ENCODE measurements at places on chromosomes 5 and 9. TPM values are rescaled to one million over a fixed set of nuclear protein-coding genes. Genes with fewer than 3 reads are reported as not detected.

- DNase-seq: peak; percentile 88
- no peaks in the 10 kb centered on the region for H3K36me3 ChIP-seq
- peak overlapping the region; percentile 26 for H3K4me3 ChIP-seq
- no peaks in the 10 kb centered on the region for H3K27me3 ChIP-seq
- H3K4me1 ChIP-seq: peaks cover 13% of the 10 kb centered on the region
Observed at GRCh38 chr9:87812375-87813118, 70.1 kb upstream of the SPATA31E1 start.

DNA sequence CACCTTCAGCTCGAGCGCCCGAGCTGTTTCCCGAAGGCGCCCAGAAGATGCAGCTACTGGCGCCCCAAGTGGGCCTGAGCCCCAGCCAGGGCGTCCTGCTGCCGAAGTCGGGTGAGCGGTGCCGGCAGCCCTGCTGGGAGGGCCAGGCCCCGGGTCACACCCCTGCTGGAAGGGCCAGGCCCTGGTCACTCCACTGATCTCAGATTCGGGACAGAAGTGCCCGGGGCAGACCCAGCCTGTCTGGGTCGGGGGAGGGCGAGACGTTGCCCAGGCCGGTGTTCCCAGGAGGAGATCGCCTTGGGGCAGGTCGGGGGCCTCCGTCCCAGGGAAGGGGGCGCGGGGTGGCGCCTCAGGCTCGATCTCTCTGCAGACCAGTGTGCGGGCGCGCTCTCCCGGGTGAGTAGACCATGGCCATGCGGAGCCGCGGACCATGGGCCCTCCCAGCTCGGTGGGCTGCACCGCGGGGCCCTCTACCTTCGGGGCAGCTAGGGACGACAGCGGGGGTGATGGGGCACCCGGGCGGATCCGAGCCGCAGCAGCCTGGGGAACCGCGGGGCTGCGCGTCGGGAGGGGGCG lies 2.3 kb downstream of the LCNL1 start:
- no peak overlapping the region for H3K27ac ChIP-seq
- no peaks in the 10 kb centered on the region for H3K4me1 ChIP-seq
- H3K4me3 ChIP-seq: no peak overlapping the region

- peaks cover 36% of the 10 kb centered on the region for H3K4me1 ChIP-seq
- H3K27ac ChIP-seq: no peak overlapping the region
- no peaks in the 10 kb centered on the region for H3K27me3 ChIP-seq
- peak; percentile 86 for DNase-seq
Observed at GRCh38 chr5:36692791-36693763, 86.7 kb downstream of the SLC1A3 start.

The QRFP gene
- total RNA-seq: not detected

The ALAD gene
- total RNA-seq: 9.7 TPM

- no peaks in the 10 kb centered on the region for H3K27me3 ChIP-seq
- H3K36me3 ChIP-seq: no peaks in the 10 kb centered on the region
- H3K4me3 ChIP-seq: no peak overlapping the region
- no peak overlapping the region for H3K27ac ChIP-seq
Observed at GRCh38 chr5:68612972-68613371, 397.4 kb downstream of the PIK3R1 start.

DNA sequence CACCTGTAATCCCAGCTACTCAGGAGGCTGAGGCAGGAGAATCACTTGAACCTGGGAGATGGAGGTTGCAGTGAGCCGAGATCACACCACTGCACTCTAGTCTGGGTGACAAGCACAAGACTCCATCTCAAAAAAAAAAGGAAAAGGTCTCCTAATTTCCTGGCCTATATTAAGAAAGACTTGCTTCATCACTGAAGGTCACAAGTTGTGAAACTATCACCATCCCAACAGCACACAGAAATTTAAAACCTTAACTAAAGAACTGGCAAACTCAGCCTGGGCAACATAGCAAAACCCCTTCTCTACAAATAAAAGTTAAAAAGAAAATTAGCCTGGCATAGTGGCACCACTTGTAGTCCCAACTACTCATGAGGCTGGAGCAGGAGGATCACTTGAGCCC lies 17.2 kb downstream of the FRMD3 start:
- H3K27me3 ChIP-seq: no peaks in the 10 kb centered on the region
- no peaks in the 10 kb centered on the region for H3K36me3 ChIP-seq
- H3K4me1 ChIP-seq: no peaks in the 10 kb centered on the region
- DNase-seq: no peak
- no peak overlapping the region for H3K4me3 ChIP-seq

- no peaks in the 10 kb centered on the region for H3K4me1 ChIP-seq
- peaks cover 30% of the 10 kb centered on the region for H3K36me3 ChIP-seq
- no peak for DNase-seq
- H3K4me3 ChIP-seq: no peak overlapping the region
Observed at GRCh38 chr9:128257086-128257825, 18.6 kb downstream of the GOLGA2 start.

- no peaks in the 10 kb centered on the region for H3K27me3 ChIP-seq
- H3K4me1 ChIP-seq: no peaks in the 10 kb centered on the region
- DNase-seq: peak; percentile 35
- no peaks in the 10 kb centered on the region for H3K36me3 ChIP-seq
- H3K4me3 ChIP-seq: peak overlapping the region; percentile 48
Observed at GRCh38 chr9:79858508-79858907, 286.7 kb downstream of the TLE4 start.

The CAMSAP1 gene
- 12.4 TPM for total RNA-seq

- no peaks in the 10 kb centered on the region for H3K4me1 ChIP-seq
- H3K27ac ChIP-seq: no peak overlapping the region
- H3K27me3 ChIP-seq: no peaks in the 10 kb centered on the region
- DNase-seq: no peak
- no peak overlapping the region for H3K4me3 ChIP-seq
Observed at GRCh38 chr9:28999057-28999456, 1425.8 kb upstream of the C9orf72 start.

GRCh38 chr5:58629271-58630159 lies 46.6 kb downstream of the RAB3C start:
- no peak overlapping the region for H3K27ac ChIP-seq
- H3K4me3 ChIP-seq: no peak overlapping the region
- no peaks in the 10 kb centered on the region for H3K27me3 ChIP-seq

- no peaks in the 10 kb centered on the region for H3K36me3 ChIP-seq
- H3K27me3 ChIP-seq: peaks cover 44% of the 10 kb centered on the region
- no peaks in the 10 kb centered on the region for H3K4me1 ChIP-seq
- H3K27ac ChIP-seq: no peak overlapping the region
- H3K4me3 ChIP-seq: no peak overlapping the region
Observed at GRCh38 chr5:135186662-135187522, 152.9 kb upstream of the PITX1 start.

GRCh38 chr9:93988056-93988455 lies 32.9 kb upstream of the BARX1 start:
- H3K4me1 ChIP-seq: no peaks in the 10 kb centered on the region
- DNase-seq: no peak
- no peak overlapping the region for H3K4me3 ChIP-seq
- no peaks in the 10 kb centered on the region for H3K36me3 ChIP-seq
- 0 out of 2 replicates have a peak, but pooled peaks cover 6% of the 10 kb centered on the region for H3K27me3 ChIP-seq

DNA sequence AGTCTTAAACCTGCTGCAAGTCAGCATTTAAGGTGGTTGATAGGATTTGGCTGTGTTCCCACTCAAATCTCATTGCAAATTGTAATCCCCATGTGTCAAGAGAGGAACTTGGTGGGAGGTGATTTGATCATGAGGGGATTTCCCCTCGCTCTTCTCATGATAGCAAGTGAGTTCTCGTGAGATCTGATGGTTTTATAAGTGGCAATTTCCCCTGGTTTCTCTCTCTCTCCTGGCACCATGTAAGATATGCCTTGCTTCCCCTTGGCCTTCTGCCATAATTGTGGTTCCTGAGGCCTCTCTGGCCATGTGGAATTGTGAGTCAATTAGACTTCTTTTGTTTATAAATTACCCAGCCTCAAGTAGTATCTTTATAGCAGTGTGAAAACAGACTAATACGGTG lies 84.3 kb upstream of the SMC2 start:
- no peak overlapping the region for H3K4me3 ChIP-seq
- no peaks in the 10 kb centered on the region for H3K27me3 ChIP-seq
- no peak overlapping the region for H3K27ac ChIP-seq
- no peaks in the 10 kb centered on the region for H3K4me1 ChIP-seq

GRCh38 chr9:104279535-104280177 lies 185.5 kb downstream of the SMC2 start:
- H3K27me3 ChIP-seq: no peaks in the 10 kb centered on the region
- H3K36me3 ChIP-seq: no peaks in the 10 kb centered on the region
- DNase-seq: peak; percentile 34
- H3K4me3 ChIP-seq: no peak overlapping the region

DNA sequence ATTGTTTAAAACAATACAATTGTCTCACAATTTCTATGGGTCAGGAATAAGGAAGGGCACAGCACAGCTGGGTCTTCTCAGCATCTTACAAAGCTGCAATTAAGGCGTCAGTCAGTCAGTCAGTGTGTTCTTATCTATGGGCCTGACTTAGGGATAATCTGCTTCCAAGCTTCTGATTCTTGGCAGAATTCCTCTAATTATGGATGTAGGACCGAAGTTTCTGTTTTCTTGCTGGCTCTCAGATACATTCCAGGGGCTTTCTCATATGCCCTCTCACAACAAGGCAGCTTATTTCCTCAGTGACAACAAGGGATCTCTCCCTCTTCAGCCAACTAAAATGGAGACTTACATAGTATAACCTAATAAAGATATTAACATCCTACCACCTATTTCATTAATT lies 1925.3 kb upstream of the ACO1 start:
- no peaks in the 10 kb centered on the region for H3K4me1 ChIP-seq
- H3K4me3 ChIP-seq: no peak overlapping the region
- no peak for DNase-seq
- H3K36me3 ChIP-seq: no peaks in the 10 kb centered on the region
- H3K27ac ChIP-seq: no peak overlapping the region

DNA sequence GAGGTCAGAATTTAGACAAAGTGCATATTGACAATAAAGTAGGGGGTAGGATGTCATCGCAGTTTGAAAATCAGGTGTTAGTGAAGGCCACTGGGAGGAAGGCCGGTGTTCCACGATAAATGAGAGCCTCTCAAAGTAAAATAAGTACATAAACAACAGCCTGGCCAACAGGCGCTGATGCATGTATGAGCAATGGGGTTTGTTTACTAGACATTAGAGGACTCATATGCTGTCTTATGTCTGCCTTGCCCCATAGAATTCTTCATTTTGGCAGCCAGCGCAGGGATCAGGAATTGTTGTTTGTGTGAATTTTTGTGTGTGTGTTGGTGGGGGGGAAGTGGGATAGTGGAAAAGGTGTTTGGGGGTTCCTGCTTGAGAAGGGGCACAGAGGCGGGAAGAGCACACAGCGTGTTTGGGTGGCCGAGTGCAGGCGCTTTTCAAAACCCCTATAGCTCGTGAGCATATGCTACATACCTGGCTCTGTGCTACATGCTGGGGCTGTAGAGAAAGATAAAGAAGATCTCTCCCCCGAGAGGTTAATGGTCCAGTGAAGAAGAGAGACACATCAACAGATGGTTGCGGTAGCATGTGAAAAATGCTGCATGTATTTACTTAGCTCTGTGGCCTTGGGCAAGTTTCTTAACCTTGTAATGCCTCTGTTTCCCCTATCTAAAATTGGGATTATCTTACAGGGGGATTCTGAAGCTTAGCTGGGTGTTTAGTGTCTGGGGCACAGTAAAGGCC lies 11.5 kb downstream of the SNX30 start:
- no peaks in the 10 kb centered on the region for H3K27me3 ChIP-seq
- no peak overlapping the region for H3K4me3 ChIP-seq
- no peaks in the 10 kb centered on the region for H3K36me3 ChIP-seq
- H3K4me1 ChIP-seq: peaks cover 43% of the 10 kb centered on the region
- peak; percentile 78 for DNase-seq
- peak overlapping the region; percentile 39 for H3K27ac ChIP-seq

DNA sequence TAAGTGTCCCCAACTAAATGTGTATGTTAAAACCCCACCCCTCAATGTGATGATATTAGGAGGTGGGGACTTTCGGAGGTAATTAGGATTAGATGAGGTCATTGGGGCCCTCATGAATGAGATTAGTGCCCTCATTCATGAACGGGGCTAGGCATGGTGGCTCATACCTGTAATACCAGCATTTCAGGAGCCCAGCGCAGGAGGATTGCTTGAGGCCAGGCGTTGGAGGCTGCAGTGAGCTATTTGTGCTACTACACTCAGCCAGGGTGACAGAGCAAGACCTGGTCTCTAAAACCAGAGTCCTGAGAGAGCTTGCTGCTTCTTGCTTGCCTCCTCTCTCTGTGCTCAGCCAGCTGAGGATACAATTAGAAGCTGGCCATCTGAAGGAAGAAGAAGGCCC lies 62.1 kb upstream of the HSPA9 start:
- no peak for DNase-seq
- H3K4me3 ChIP-seq: no peak overlapping the region
- H3K27me3 ChIP-seq: no peaks in the 10 kb centered on the region
- no peaks in the 10 kb centered on the region for H3K36me3 ChIP-seq
